ENCODE measurements at places on chromosomes 11 and 22.

- DNase-seq, result no peak
Measured at GRCh38 chr22:49454726-49455125, 372.9 kb downstream of the BRD1 start.

DNA sequence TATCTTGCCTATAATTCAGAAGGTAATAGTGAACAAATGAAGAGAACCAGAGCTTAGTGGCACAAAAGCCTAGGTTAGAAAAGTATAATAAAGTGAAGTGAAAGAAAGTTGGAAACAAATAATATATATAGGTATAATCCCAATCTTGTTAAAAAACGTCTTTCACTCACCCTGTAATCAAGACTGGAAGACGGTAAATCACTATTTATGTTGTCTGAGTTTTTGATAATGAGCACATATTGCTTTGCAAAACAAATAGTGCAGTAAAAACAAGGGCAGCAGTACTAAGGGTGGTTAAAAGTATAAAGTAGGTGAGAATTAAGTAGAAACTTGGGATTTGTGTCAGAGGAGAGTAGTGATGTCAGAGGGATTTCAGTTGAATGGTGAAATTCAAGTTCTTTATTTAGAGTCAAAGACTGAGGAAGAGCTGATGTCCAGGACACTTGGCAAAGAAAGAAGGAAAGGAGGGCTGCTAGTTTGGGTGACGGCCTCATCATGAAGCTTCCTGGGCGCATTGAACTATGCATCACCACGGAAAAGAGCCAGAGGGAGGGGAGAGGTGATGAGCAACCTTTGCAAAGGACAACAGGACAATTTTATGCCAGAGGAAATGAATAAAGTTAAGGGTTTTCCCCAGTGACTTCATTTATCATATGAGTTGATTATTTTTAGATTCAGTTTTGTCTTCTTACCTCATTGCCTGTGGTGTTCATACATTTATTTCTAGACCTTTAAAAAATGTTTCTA, 11.4 kb downstream of the NCAM1 start:
- DNase-seq, result no peak

- no peak for DNase-seq
Measured at GRCh38 chr11:41003339-41004282, 455.8 kb downstream of the LRRC4C start.

GRCh38 chr11:125388611-125389010, 107.5 kb downstream of the FEZ1 start:
- DNase-seq, result no peak

DNA sequence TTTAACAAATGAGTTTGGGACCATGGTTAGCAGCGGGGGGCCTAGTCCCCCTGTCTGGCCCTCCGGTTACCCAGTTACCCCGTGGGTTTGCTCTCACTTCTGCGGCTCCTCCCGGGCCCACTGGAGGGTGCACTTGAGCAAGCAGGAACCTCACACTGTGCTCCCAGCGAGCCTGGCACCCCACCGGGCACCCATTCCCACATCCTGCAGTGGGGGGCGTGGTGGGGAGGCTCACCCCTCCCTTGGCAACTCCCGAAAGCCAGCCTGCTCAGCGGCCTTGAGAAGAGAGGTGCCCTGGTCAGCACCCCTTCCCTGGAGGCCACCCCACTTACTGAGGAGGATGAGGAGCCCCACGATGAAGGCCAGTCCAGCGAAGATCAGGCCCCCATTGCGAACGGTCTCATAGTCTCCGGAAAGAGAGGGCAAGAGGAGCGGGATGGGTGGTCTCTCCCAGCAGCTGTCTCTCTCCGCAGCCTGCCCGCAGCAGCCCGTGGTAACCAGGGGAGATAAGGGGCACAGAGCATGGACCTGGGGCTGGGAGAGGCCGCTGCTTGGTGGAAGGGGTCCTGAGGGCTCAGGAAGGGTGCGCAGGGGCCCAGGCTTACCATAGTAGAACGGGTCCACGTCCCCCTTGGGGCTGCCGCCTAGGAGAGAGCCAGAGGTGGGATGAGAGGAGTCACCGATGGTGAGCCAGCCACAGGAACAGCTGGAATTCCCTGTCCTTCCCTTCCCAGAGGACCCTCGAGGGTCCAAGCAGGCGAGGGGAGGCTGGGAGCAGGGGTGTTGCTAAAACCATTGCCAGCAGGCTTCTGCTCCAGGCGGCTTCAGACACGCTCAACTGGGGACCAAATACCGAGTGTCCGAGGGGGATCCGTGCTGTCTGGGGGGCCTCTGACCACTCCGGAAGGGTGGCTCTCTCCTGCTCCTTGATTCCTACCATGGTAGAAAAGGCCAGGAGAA, 2.2 kb downstream of the FXYD2 start:
- DNase-seq, result no peak

DNA sequence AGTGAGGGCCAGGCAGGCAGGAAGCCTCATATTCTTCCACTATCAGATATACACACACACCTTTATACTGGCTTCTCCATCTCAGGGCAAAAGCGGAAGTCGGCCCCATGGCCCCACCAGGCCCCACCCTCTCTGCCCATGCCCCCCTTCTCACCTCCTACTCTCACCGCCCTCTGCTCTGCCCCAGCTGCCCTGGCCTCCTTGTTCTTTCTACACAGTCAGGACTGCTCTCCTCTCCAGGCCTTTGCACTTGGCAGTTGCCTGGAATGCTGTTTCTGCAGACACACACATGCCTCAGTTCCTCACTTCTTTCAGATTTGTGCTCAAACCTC, 25.3 kb downstream of the OTOG start:
- no peak for DNase-seq

DNA sequence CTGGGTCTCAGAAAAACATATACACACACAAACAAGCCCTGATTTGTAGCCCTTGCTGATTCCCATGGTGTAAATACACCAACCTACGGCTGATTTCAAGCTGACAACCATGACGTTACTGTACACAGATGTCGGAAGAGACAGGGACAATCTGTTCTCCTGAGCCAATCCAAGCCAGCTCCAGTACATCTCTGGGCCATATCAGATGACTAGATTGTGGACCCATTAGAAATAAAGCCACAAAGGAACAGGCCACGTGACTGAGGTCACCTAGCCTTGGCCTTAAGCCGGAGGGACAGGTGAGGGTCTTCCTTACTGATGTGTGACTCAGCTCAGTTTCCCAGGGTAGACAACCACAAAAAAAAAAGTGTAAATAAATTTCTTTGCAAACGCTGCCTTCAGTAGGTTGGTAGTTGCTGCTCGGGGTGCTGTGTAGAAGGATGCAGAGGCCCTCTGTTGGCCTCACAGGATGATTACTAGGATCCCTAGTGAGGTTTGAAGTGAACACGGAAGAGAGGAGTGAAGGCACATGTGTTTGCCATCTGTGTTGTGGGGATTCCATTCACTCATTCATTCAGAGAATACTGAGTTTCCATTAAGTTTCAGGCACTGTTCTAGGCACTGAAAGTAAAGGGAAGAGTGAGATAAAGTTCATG, 99.0 kb upstream of the LARGE1 start:
- DNase-seq, result no peak

- DNase-seq, result no peak
Measured at GRCh38 chr22:44396727-44397722, 84.3 kb upstream of the SHISAL1 start.

GRCh38 chr11:105861225-105861624, 160.8 kb downstream of the MSANTD4 start:
- no peak for DNase-seq

GRCh38 chr22:29208502-29208862, 2.8 kb downstream of the EMID1 start:
- DNase-seq, result no peak

GRCh38 chr11:45933846-45934579, 11.6 kb downstream of the LARGE2 start:
- DNase-seq, result no peak

DNA sequence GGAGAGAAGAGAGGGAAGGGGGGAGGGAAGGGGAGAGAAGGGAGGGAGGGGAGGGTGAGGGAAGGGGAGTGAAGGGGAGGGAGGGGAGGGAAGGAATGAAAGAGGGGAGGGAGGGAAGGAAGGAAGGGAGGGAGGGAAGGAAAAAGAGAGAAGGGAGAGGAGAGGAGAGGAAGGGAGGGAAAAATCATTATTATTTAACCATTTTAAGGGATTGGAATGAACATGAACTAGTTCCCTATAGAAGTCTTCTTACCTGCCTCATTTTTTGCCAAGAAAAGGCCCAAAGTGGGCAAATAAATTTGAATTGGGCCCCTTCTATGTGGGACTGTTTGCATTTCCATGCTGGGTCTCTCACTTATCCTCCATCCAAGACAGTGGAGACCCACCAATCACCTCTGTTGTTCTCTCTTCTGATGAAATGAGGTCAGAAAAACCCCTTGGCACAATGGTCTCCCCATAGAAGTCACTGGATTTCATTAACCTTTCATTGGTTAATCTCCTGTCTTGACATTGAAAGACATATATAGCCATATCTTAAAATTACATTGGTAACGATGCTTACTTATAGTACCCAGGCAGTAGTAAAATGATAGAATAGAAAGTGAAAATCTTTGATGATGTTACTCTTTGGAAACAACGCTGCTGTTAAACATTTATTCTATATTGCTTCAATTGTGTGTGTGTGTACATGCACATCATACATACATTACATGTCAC, 80.1 kb upstream of the ASPHD2 start:
- no peak for DNase-seq

DNA sequence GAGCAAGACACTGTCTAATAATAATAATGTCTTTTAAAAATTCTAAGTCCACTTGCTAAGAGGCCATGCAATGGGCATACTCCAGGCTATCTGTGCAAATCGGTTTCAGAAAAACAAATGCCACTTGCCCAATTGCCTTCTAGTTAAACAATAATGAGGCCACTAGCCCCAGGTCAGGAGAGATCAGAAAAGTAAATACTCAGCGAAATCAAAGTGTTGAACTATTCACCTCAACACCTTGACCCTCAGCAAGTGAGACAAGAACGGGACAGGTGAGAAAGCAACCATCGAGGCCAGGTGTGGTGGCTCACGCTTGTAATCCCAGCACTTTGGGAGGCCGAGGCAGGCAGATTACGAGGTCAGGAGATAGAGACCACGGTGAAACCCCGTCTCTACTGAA, 72.3 kb upstream of the SYN3 start:
- DNase-seq, result no peak

DNA sequence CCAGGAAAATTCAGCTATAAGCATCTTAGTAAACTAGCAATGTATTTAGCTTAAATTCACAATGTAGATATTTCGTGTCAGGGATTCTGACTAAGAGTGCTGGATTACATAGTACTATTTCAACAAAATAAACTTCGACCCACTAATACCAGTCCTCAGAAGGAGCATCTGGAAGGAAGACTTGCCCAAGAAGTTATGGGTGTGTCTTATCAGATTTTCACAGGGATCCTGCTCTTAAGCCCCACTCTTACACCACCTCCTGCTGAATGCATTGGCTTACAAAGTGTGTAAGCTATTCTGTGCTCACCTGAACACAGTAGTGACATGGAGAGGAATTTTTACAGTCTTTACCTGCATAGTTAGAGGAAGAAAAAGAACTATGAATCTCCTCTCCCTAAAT, 35.4 kb upstream of the ANO5 start:
- no peak for DNase-seq

DNA sequence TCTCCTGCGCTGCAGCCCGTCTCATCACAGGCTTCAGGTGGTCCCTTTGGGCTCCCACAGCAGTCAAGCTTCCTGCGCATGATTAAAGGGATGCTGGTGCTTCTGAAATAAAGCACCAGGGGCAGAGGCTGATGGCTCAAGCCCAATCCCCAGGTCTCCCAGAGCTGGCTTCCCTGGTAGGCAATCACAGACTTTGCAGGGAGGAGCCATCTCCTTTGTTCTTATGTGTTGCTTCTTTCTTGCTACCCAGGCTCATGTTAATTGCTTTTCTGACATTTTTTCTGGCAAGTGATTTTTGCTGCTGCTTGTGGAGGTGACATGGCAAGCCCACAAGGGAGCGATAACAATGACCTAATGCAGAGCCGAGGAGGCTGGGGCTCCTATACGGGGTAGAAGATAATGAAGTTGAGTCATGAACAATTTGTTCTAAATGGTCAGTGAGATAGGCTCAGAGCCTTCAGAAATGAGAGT, 25.2 kb upstream of the PLET1 start:
- DNase-seq, result no peak

GRCh38 chr11:80720295-80720694, 1279.5 kb upstream of the TENM4 start:
- DNase-seq, result no peak

GRCh38 chr11:47183969-47184368, 2.3 kb downstream of the PACSIN3 start:
- no peak for DNase-seq

- DNase-seq, result no peak
Measured at GRCh38 chr11:75403037-75403436, 3.7 kb downstream of the RPS3 start.

DNA sequence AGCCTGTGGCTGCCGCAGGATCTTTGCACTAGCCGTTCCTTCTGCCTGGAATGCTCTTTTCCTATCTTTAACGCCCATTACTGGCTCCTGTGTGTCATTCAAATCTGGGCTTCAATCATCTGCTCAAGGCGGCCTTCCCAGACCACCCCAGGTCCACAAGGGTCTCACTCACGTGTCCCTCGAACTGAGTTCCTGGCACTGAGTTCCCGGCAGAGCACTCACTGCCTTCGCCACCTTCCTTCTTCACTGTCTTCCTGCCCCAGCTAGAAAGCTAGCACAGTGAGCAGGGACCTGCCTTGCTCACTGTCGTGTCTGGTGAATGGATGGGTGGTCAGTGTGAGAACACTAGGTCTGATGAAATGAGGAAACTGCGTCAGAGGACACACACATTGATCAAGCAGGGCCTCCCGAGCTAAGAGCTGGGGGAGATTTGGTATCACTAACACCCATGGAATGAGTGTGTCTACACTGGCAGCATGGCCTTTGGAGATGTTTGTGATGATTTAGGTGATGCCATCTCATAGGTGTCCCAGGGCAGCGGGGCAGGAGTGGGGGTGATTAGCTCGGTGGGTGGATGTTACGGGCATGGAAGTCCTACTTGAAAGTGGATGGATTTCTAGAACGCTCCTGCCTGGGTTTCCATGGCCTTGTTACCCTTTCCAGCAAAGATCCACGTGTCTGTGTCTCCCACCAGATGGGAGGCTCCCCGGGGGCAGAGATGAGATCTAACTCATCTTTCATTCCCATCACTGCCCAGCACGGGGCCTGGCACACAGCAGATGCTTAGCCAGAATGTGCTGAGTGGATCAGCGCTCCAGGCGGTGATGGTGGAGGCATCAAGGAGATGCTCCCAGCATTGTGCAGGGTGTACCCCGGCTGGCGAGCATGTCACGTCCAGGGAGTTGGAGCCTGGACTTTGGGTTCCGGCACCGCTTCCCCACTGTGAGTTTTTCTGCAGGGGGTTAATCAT, 64.5 kb downstream of the SHISAL1 start:
- DNase-seq, result no peak

DNA sequence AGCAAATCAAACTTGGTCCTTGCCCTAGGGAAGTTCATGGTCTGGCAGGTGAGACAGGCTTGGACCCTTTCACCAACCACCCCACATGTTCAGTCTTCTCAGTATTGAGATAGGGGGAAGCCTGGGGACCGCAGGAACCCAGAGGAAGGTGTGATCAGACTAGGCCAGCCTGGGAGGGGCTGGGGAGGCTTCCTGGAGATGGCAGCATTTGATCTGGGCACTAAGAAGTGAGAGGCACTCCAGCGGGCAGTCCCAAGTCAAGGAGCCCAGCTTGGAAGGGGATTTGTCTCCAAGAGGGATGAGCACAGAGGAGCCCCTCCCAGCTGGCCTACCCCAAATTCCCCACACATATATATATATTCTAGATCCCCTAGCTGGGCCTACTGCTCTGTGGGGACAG, 5.4 kb downstream of the LRRC32 start:
- DNase-seq, result no peak

- no peak for DNase-seq
Measured at GRCh38 chr11:64764753-64765152, 5.0 kb upstream of the PYGM start.
